ENCODE measurements at places on chromosomes 7 and 10.

DNA sequence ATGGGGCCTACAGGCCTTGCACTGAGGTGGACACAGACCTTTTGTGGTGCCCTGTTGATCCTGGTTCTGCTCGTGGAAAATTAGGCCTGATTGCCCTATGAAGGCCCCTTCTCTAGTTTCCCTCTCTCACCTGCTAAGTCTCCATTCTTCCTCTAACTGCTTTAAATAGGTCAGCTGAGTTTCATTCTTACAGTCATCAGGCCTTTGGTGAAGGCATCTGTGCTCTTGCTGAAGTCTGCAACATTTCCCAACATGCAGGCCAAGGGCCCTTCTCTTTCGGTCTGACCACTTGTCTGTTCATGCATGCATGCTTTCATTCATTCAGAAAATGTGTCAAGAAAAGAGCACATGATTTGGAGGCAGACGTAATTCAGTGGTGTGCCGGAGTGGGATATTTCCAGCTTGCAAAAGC is 244.0 kb downstream of the BUB3 start:
- DNase-seq, result no peak

DNA sequence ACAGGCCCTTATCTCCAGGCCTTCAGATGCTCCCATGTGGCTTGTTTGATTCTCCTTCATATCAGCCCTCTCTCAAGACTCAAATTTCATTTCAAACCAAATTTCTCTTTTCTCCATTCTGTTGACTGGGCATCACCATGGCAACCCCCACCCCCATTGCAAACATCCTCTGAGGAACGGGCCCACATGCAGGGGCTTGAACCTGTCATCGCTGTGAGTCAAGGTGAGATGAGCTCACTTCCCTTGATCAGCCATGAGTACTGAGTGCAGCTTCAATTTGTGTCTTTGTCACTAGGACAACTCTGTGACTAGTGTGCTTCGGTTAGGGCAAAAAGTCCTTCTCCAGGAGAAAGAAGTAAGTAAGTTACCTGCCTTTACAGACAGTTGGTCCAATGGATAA is 41.9 kb downstream of the CALML3 start:
- DNase-seq, result peak; percentile 59

DNA sequence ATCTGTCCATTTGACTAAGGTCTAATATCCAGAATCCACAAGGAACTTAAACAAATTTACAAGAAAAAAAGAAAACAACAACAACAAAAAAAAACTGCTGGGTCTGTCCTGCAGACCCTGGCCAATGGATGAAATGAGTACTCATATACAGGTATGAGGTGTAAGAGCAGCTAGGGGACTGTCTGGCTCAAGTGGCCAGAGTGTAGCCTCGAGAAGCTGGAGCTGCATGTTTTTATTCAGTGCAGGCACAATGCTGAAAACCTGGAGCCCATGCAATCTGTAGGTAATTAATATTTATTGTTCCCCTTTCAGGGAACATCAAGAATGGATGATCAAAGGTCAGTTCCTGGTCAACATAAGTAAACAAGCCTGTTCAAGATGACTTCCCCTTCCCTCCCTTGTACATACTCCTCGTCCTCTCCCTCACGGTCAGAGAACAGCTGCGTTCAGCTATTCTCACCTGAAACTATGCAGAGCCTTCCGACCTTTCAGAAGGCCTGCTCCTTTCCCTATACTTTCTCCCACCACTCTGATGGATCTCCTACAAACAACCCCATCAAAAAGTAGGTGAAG is 15.5 kb downstream of the CYP2C19 start:
- DNase-seq, result no peak

DNA sequence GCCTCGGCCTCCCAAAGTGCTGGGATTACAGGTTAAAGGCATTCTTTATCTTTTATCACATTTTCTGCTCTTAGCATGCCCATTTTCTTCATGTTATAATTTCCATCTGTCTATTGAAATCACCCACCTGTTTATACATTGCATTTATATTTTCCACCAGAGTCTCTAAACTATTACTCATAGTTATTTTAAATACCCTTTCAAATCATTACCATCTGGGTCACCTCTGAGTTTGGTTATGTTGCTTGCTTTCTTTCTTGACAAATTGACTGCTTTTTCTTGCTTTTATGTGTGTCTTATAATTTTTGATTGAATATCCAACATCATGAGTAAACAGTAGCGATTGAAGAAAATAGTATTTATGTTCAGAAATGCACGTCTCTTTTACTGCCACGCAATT is 71.4 kb downstream of the TMEM270 start:
- peak; percentile 24 for DNase-seq

- peak; percentile 75 for DNase-seq
These were observed 92.4 kb upstream of the JCAD start for GRCh38 chr10:30151581-30152389.

DNA sequence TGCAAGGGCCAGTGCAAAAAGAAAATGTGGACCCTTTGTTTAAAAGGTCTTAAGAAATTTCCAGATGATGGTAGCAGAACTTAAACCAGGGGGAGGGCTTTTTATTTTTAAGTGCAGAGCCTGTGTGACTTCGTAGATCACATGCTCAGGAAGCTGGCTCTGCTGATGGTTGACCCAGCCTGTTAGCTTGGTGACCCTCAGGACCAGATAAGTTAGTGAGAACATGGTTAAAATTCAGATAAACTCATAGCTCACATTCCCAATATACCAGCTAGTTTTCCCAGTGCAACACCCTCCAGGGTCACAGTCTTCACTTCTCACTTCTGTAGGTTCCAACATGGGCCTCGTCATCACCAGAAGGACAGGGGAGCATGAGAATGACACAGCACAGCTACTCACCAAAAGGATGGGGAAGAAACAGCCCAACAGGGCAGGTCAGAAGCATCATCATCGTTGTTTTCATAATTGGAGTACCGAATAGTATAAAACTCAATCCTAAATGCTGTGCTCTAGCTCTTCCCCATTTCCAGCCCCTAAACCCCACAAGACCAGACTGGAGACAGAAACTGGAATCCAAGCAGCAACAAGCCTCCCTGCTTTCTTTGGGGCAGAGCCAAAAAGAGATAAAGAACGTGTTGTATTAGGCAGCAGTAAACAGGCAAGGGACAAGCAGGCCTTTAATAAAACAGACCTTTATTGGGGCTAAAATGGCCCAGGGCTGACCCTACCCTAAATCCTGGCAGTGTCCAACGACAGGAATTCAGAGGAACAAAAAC is 102.2 kb upstream of the ANKRD1 start:
- DNase-seq, result no peak

DNA sequence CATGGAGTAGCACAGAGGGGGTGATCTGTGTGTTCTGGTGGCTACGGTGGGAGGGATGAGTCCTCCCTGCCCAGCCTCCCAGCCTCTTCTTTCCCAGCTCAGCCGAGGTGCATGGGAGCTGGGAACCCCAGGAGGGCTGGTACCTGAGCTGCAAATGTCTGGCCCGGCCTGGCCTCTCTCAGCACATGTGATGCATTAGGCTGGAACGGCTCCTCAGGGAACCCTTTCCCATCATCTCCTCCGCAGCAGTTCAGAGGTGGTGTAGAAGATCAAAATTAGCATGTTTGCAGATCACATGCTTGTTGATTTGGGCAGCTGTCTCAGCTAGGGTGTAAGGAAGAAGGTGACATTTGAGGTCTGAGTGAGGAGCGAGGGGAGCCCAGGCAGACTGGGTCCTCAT is 126.6 kb downstream of the EMX2 start:
- no peak for DNase-seq

DNA sequence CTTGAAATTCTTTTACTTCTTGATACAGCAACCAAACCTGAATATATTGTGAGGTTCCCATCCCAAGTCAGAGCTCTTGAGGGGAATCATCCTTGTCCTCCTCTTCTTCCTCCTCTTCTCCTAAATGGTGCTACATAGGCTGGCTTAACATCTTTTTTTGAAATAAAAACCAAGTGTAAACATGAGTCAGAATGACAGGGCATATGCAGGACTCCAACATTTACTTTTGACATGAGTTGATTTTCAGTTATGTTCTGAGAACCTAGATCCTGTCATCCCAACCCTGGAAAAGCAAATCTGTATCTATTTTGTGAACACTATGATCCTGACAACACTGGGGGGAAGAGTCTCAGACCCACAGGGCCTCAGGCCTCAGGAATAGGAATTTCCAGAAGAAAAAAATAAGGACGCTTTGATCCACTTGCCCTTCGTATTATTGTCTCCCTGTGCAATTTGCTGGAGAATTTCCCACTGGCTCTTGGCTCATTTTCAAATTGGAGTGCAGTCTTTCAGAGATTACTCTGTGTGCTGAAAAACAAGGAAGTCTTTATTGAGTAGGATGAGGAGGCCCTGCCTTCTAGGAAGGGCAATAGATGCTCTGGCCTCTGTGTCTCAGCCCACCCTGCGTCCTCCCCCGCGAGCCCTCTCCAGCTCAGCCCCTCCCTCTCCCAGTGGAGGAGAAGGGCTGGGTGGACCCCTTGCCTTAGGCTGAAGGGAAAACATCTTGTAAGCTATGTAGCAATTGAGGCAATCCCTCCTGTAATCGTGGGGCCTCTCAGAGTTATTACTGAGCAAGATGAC is 121.6 kb downstream of the CREB5 start:
- peak; percentile 43 for DNase-seq

Measured in fibroblast of skin of right quadriceps (primary cell).